Hindlimb muscle (tissue), 1 donor: ENCODE measurements at places on chromosomes 1 and 21. TPM values are rescaled to one million over a fixed set of nuclear protein-coding genes. Genes with fewer than 3 reads are reported as not detected.

GRCh38 chr1:44660176-44660575 is 14.1 kb downstream of the TMEM53 start:
- no peak for DNase-seq

DNA sequence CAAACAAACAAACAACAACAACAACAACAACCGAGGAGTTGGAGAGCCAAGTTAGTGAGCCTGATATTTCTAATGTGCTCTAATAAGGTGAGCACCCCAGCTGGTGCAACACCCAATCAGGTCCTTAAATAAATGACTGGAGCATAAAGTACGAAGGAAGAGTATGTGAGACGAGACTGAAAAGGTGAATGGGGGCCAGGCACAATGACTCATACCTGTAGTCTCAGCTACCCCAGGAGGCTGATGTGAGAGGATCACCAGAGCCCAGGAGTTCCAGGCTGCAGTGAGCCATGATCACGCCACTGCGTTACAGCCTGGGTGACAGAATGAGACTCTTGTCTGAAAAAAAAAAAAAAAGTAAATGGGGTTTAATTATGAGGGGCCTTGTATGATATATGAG is 152.0 kb upstream of the ZRANB2 start:
- no peak for DNase-seq

DNA sequence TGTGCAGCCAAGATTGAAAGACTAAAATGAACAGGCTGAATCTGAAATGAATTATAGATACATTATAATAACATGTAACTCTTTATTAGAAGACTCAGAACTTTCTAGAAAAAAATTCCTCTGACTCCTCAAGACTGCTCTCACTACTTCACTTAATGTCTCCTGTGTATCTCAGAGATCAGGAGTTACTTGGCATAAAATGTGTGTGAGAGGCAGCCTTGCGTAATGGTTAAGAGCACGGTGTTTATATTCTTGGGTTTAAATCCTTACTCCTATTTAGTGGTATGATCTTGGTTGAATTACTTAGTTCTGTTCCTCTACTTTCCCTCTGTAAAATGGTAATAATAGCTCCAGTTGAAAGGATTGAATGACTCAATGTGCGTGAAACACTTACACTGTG is 634.9 kb downstream of the LTN1 start:
- no peak for DNase-seq

The PGLYRP4 gene
- polyA plus RNA-seq = not detected
